ENCODE measurements at places on chromosomes 13 and 19. TPM values are rescaled to one million over a fixed set of nuclear protein-coding genes. Genes with fewer than 3 reads are reported as not detected.

AP2A1 gene
- 142 TPM for total RNA-seq

ARRDC5 gene
- 1.6 TPM for total RNA-seq

DNA sequence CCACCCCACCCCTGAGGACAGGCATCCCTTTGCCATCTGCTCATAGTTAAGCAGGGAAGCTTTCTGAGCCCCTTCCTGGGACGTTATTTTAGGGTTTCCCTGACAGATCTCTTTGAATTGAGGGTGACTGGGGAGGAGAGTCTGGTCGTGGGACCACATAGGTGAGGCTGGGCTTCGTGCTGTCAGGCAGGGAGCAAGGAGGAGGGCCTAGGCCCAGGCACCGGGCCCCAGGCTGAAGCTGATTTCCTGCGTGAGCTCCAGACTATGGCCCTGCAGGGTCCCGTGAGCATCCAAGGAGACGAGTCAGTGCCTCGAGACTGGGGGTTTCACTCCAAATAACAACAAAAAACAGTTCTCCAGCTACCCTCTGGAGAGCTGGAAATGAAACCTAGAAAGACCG is 60.4 kb downstream of the MYO9B start:
- H3K36me3 ChIP-seq, result no peaks in the 10 kb centered on the region
- no peaks in the 10 kb centered on the region for H3K27me3 ChIP-seq
- DNase-seq, result no peak
- no peak overlapping the region for H3K27ac ChIP-seq
- H3K4me1 ChIP-seq, result peaks cover 24% of the 10 kb centered on the region

DNA sequence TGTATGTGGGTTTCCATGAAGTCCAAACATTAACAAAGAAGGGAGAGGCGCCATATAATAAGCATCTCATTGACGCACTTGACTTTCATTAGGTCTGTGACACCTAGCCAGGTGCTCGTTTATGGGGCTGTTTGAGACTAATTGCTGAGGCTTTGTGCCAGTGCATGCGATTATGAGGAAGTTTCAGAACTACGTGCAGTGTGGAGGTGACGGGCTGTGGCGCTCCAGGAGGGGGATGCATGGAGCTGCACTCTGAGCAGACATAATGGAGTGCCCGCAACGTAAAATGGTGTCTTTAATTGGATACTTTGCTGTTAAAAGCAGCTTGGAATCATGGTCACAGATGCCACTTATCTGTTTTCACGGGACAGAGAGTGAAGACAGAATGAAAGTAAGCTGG is 223.2 kb downstream of the FGF9 start:
- H3K27me3 ChIP-seq, result peaks cover 15% of the 10 kb centered on the region
- DNase-seq, result no peak

- peak overlapping the region; percentile 87 for H3K27ac ChIP-seq
- peaks cover 55% of the 10 kb centered on the region for H3K4me1 ChIP-seq
- H3K36me3 ChIP-seq, result peaks cover 33% of the 10 kb centered on the region
- H3K4me3 ChIP-seq, result peak overlapping the region; percentile 90
Observed at GRCh38 chr13:30744681-30745077, 9.3 kb downstream of the ALOX5AP start.

- H3K4me3 ChIP-seq, result no peak overlapping the region
- H3K27me3 ChIP-seq, result no peaks in the 10 kb centered on the region
- H3K36me3 ChIP-seq, result no peaks in the 10 kb centered on the region
- no peak for DNase-seq
- H3K27ac ChIP-seq, result no peak overlapping the region
Observed at GRCh38 chr19:38640368-38640767, 7.1 kb upstream of the ACTN4 start.
